ENCODE measurements at places on chromosomes 6 and 20. TPM values are rescaled to one million over a fixed set of nuclear protein-coding genes. Genes with fewer than 3 reads are reported as not detected.

DNA sequence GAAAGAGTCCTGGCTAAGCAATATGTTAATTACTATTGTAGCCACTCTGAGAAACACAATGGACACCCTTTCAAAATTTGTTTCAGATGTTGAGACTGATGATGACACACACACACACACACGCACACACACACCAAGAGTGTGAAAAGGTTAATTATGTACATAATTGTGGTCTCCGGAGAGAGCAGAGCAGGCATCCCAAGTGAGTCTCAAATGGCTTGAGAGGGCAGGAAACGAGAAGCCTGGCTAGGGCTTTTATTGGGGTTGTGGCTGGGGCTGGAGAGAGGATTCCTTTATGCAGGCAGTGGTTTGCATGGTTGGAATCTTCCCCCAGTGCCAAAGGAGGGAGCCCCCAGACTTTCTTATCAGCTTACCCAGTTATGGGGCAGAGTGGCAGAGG lies 38.2 kb upstream of the NKX2-4 start:
- DNase-seq, result no peak

DNA sequence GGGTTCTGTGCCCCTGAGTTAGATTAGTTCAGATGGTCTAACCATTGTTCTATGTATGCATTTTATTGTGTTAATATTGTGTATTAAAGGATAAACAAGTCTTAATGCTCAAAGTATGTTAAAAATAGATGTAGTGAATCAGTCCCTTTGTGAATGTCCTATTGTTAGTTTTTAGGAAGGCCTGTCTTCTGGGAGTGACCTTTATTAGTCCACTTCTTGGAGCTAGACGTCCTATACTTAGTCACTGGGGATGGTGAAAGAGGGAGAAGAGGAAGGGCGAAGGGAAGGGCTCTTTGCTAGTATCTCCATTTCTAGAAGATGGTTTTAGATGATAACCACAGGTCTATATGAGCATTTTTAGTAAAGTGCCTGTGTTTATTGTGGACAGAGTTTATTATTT lies 12.3 kb upstream of the HMGN4 start:
- no peak for DNase-seq

- no peak for DNase-seq
Measured at GRCh38 chr6:163754866-163755265, 340.3 kb downstream of the QKI start.

The NQO2 gene
- total RNA-seq, result 30.1 TPM

- DNase-seq, result no peak
Measured at GRCh38 chr6:143368426-143368825, 82.1 kb downstream of the ADAT2 start.

DNA sequence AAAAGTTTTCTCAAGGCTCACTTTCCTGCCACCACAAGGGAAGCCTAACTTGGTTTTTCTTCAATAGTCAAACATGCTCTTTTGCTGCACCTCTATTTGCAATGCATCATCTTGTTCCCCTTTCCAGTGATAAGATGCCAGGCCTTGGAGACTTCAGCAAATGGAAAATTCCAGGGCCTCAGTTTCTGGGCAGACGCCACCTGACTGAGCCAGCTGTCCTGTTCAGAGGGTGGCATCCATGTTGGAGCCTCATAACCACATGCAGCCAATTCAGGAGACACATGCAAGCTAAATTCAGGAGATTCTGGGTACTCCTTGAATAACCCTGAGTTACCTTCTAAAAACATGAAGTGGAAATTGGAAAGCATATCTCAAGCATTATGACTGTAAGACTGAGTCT lies 285.6 kb upstream of the RNF24 start:
- no peak for DNase-seq

DNA sequence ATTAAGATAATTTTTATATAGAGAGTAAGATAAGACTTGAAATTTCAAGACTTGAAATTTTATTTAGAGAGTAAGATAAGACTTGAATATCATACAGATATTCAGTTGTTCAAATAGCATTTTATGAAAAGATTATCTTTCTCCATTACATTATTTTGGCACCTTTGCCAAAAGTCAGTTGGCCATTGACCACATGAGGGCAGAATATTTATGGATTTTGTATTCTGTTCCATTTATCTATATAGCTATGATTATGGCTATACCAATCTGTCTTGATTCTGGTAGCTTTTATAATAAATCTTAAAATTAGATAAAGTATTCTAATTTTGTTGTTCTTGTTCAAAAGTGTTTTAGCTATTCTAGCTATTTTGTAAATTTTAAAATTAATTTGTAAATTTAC lies 537.9 kb upstream of the GJE1 start:
- no peak for DNase-seq

DNA sequence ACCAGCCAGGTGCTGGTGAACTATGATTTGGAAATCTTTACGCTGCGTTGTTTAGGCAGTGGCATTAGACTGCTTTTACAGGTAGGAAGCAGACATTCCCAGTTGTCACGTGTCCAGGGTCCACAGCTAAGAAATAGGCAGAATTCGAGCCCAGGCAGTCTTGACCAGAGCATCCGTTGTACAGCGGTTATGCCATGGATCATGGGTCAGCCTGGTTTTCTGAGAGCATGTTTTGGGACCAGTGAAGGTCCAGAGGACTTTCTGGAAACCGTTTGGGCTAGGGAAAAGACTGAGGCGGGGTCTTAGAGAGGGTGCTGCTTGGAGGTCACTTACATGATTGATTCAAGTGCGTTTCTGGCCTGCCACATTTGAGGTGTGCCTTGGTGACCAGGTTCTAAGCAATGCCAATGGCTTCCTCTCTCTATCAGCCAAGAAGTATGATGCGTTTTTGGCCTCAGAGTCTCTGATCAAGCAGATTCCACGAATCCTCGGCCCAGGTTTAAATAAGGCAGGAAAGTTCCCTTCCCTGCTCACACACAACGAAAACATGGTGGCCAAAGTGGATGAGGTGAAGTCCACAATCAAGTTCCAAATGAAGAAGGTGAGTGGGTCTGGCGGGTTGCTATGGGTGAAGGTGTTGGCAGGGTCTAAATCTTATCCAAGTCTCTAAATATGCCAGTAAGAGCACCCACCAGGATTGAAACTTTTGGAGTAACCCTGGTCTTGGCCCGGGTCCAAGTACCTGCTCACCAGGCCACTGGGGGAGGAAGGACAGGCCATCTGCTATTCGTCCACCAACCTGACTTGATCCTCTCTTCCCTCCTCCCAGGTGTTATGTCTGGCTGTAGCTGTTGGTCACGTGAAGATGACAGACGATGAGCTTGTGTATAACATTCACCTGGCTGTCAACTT lies 1.8 kb downstream of the RPL10A start:
- DNase-seq, result no peak

The AKAP12 gene
- total RNA-seq, result 142 TPM

The FBXL4 gene
- 40.7 TPM for total RNA-seq

GRCh38 chr6:100724222-100724621 lies 156.9 kb downstream of the ASCC3 start:
- DNase-seq, result no peak

GRCh38 chr6:101222007-101222406 lies 171.5 kb upstream of the GRIK2 start:
- DNase-seq, result no peak

DNA sequence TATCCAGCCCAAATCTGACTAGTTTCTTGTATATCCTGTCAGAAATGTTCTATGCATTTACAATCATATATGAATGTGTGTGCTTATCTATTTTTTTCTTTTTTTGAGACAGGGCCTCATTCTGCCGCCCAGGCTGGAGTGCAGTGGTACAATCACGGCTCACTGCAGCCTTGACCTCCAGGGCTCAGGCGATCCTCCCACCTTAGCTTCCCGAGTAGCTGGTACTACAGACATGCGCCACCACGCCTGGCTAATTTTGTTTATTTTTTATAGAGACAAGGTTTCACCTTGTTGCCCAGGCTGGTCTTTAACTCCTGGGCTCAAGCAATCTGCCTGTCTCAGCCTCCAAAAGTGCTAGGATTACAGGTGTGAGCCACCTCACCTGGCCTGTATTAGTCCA lies 3.0 kb upstream of the RAB44 start:
- DNase-seq, result no peak

- no peak for DNase-seq
Measured at GRCh38 chr6:100376103-100376502, 88.6 kb downstream of the SIM1 start.

The KCNK5 gene
- 15.6 TPM for total RNA-seq
